ENCODE measurements at places on chromosomes 5 and 9. TPM values are rescaled to one million over a fixed set of nuclear protein-coding genes. Genes with fewer than 3 reads are reported as not detected.

Gene PCDHGC4
- total RNA-seq, result 0.54 TPM

GRCh38 chr5:78060421-78060820 is 234.1 kb downstream of the AP3B1 start:
- DNase-seq, result no peak

Gene BTNL8
- total RNA-seq, result under 0.01 TPM

GRCh38 chr5:21810737-21811316 is 1042.3 kb downstream of the CDH12 start:
- DNase-seq, result no peak

Gene MTMR12
- 16.2 TPM for total RNA-seq

GRCh38 chr9:90009447-90009846 is 404.6 kb downstream of the GADD45G start:
- peak; percentile 60 for DNase-seq

DNA sequence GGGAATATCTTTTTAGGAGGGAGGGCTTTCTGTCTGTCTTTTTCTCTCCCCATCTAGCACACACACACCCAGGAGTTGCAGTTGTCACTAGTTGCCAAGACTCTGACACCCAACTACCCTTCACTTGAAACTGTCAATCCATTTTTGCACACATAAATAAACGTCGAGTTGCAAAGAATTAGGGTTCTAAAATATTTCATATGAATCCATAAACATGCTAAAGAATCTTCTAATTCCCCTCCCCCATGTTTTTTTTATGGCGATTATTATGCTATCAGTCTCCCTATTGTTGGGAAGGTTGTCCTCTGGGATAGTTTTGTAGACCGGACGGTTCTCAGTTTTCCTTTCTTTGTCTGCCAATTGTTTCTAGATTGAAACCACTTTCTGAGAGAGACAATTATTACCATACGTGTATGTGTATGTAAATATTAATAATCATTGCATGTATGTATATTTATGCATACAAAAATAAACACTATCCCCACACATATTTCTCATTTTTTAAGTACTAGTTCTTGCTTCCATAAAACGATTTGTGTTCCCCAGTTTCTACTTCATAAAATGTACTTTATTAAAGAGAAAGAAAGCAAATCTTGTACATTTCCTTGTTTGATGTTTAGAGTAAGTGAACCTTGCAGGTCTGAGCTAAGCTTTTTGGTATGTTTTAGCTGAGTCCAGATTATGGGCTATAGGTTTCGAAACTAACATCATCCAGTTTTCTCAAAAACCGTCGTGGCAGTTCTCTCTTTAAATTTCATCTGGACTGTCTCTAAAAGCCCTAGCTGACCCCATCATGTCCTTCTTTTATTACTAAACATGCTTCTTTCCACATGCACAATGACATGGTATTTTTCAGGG is 165.0 kb upstream of the MPDZ start:
- DNase-seq, result no peak

Gene PCDHB11
- 0.27 TPM for total RNA-seq

DNA sequence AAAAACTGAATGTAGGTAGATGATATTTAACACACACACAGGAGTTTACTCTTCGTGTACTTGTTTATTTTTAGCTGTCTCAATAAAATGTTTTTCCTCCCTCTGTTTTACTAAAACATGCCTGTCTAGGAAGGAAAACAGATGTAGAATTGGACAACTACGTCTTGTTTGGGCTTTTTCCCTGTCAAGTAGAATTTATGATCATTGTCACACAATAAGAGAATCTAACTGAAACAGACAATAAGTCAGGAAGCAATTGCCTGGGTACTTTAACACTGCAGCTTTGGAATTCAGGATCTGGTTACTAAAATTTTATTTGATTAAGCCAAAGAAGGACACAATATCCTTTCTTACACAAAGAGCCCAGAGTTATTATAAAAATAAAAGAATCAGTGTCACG is 164.2 kb downstream of the ZDHHC21 start:
- DNase-seq, result no peak

GRCh38 chr5:146098047-146098446 is 7.3 kb downstream of the PLAC8L1 start:
- no peak for DNase-seq

- DNase-seq, result no peak
Observed at GRCh38 chr9:37938121-37938891, 34.4 kb upstream of the SLC25A51 start.

Gene PCDHA3
- total RNA-seq, result under 0.01 TPM

DNA sequence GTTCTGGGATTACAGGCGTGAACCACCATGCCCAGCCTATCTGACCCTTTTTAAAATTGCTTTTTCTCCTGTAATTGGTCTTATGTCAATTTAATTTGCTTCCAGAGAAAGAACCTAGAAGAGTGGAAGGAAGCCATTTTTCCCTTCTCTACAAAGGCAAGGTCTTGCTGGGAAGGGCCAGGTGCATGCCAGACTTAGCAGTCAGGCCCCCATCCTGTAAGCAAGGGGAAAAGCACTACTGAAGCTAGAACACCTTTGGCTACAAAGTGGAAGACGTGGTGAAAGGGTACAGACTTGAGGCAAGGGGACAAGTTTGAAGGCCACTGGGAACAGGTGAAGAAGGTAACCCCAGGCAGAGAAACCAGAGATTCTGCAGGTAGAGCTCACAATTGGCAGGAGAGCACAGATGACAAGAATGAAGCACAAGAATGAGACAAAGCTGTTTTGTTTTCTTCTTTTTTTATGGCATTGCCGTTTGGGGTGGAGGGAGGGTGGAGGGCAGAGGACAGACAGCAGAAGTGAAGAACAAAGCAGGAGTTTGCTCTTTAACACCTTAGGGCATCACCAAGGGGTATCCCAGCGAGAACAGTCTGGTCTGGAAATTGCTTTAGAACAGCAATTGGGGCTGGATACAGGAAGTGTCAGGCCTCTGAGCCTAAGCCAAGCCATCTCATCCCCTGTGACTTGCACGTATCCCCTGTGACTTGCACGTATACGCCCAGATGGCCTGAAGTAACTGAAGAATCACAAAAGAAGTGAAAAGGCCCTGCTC is 72.9 kb downstream of the SERINC5 start:
- DNase-seq, result no peak

- no peak for DNase-seq
Observed at GRCh38 chr9:106796771-106797170, 66.2 kb upstream of the ZNF462 start.

DNA sequence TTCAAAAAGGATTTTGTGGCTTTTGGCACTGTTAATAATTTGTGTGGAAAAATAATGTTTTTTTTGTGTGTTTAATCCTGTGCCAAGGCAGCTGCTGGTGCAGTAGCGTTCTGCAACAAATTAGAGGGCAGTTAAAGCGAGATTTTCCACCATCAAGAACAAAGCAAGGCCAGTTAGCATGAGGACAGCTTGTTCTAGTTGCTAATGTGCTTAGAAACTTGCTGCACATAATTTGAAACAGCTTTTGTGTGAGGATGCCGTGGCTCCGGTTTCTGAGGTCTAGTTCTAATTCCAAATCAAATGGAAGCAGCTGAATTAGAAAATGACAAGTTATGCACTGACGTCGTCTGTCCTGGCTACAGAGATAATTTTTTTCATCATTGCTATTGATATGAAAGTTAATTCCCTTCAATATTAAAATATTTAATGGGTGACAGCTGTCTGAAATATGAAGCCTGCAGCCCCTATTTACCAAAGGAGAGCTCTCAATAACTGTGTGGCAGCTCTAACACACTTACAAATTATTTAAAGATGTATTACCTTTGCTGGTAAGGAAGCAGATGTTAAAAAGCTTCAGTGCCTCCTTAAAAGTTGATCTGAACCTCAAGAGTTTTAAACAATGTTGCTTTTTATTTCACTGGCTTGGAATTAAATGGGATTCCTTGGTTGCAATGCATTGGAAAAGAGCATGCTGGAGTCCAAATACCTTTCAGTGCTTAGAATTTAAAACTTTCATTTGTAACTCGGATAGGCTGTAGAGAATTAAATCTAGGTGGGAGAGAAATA is 128.6 kb downstream of the SPATA31D1 start:
- DNase-seq, result no peak

DNA sequence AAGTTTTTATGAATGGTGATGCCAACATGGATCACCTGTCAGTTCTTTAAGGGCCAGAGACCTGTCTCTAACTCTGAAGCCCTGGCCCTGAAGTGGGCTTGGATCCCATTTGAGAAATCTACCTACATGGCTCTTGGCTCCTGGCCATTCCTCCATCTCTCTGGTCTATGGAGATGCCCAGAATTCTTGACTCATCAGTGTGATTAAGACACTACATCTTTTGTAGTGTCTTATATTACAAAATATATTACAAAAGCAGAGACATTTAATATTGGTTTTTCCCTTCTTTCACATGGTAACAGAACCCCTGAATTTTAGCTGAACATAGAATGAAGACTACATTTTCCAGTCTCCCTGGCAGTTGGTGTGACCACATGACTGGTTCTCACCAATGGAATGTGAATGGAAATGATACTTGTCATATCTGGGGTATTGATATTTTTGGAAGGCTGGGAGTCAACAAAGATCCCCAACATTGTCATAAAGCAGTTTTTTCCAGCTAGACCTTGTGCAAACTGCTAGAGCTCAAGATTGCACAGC is 198.3 kb downstream of the SREK1 start:
- no peak for DNase-seq
